Stimulated activated CD8-positive, alpha-beta memory T cell treated with anti-CD3 and anti-CD28 coated beads, Interleukin-7, amount 100 ng/mL, for 24 hours (primary cell): ENCODE measurements at places on chromosomes 7 and 10.

DNA sequence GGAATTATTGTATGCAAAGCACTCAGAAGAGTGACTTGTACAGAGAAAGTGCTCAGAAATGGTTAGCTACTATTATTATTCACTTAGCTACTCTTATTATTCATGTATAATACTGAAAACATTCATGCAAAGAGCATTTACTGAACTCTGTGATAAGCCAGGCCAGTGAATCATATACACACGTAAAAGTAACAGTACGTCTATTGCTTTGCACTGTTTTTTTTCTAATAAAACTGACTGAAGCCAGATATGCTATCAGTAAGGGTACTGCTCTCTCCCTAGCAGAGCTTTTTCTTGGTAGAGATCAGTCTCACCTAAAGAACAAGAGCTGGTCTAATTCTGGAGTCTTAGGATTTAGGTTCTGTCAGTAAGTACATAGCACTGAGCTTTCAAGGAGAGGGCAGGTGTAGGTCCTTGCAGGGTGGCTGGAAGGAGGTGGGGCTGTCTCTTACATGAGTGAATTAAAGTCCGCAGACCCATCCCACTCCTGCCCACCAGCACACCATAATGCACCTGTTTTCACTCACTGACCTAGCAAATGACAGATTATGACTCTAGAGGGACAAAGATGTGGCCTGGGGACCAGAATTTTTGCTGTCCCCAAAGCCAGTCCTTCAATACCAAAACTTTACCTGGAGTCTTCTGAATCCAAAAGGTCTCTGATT, 145.9 kb downstream of the ARID5B start:
- DNase-seq, result no peak

DNA sequence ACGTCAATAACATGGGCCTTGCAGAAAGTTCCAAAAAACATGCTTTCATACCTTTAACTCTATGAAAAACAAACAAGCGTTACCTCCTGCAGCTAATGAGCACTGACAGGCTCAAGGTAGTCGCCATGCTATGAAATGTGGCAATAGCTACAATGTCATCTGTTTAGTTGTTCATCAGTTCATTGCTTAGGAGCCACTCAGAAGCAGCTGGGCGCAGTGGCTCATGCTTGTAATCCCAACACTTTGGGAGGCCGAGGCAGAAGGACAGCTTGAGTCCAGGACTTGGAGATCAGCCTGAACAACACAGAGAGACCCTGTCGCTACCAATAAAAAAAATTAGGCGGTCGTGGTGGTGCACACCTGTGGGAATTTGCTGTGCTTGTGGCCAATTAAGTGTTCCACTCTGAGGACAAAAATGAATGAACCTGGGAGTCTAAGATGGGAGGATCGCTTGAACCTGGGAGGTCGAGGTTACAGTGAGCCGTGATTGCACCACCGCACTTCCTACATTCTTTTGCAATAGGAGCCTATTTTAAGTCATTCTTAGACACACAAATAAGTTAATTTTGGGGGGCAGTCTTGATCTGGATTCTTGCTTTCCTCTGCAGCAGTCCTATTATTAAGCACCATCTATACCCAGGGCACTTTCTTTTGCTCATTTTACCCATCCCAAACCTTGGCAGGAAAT, 276.2 kb upstream of the KLF14 start:
- DNase-seq, result no peak

- DNase-seq, result no peak
Measured at GRCh38 chr10:12999849-13000248, 1.7 kb downstream of the CCDC3 start.

- DNase-seq, result no peak
Measured at GRCh38 chr7:45295222-45295621, 137.6 kb downstream of the RAMP3 start.

- no peak for DNase-seq
Measured at GRCh38 chr7:25314094-25314730, 85.9 kb upstream of the NPVF start.

GRCh38 chr7:102416406-102416805, 17.0 kb upstream of the ORAI2 start:
- no peak for DNase-seq

GRCh38 chr10:75137533-75138438, 26.3 kb downstream of the SAMD8 start:
- no peak for DNase-seq

DNA sequence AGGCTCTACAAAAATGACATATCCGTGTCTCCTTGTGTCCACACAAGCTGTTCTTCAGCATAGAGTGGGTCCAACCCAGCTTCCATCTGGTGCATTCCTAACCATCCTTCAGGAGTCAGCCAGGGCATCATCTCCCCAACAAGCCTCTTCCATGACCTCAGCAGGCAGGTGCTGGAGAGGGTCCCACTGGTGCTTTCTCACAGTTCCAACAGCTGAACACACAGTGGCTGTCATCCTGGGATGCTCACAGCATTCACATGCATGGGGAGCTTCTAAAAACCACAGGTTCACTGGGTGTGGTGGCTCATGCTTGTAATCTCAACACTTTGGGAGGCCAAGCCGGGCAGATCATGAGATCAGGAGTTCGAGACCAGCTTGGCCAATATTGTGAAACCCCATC, 6.4 kb upstream of the CYP3A4 start:
- no peak for DNase-seq

DNA sequence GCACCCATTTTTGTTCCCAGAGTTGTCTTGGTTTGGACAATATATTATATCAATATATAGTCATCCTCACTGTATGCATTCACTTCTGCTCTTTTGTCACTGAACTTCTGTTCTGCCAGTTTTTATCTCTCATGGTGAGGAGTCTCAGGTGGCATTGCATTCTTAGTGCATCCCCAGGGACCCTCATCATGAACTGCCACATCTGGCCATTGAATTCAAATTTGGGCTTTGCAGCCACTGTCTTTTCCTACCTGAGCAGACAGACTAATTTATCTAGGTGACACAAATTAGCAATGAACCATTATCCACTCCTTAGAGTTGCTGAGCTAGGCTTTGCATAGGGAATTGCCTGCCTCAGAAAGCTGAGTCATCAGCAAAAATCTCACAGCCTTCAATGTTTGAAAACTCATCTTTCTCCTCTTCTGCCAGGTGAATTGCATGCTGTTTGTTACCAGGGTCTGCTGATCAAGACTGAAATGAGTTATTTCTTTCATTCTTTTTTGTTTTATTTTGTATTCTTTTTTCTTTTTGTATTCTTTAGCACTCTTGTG, 316.8 kb upstream of the MTPN start:
- DNase-seq, result no peak

- DNase-seq, result no peak
Measured at GRCh38 chr7:116692401-116693308, 20.7 kb downstream of the MET start.

GRCh38 chr7:120981888-120982615, 6.5 kb upstream of the CPED1 start:
- no peak for DNase-seq

DNA sequence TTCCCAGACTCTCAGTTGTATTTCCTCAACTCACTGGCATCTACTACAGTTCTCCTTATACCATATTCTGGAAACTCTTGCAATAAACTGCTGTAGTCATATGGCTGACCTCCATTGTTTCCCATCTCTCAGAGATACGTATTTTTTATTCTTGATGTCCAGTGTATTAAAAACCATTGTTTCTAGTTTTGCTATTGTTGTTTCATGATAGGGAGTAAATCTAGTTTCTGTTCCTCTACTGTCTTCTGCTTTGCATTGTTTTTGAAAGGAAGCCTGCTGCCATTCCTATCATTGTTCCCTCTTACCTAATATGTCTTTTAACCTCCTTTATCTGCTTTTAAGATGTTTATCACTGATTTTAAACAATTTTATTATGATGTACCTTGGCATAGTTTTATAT, 255.0 kb downstream of the ADK start:
- no peak for DNase-seq

GRCh38 chr10:75191821-75192568, 18.6 kb upstream of the VDAC2 start:
- DNase-seq, result no peak

DNA sequence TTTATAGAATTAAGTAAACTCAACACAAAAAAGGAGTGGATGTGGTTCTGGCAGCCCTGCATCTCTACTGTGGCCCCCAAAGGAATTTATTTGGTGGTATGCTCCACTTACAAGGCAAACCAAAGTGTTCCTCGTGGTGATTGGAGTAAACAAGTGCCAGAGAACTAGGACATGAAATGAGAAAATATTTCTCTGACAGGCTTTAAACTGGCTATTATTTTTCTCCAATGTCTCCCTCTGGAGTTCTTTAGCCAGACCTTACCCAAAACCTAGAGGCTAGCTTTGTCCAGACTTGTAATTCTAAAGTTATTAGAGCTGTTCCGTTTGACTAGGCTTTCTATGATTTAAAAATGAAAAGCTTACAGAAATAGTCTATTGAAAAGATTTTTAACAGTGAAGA, 990.1 kb downstream of the CNTNAP2 start:
- no peak for DNase-seq

- DNase-seq, result no peak
Measured at GRCh38 chr7:44707558-44708230, 41.0 kb upstream of the ZMIZ2 start.

- no peak for DNase-seq
Measured at GRCh38 chr7:21902240-21902639, 43.5 kb downstream of the CDCA7L start.

- DNase-seq, result no peak
Measured at GRCh38 chr7:158606129-158606528, 18.5 kb upstream of the PTPRN2 start.

DNA sequence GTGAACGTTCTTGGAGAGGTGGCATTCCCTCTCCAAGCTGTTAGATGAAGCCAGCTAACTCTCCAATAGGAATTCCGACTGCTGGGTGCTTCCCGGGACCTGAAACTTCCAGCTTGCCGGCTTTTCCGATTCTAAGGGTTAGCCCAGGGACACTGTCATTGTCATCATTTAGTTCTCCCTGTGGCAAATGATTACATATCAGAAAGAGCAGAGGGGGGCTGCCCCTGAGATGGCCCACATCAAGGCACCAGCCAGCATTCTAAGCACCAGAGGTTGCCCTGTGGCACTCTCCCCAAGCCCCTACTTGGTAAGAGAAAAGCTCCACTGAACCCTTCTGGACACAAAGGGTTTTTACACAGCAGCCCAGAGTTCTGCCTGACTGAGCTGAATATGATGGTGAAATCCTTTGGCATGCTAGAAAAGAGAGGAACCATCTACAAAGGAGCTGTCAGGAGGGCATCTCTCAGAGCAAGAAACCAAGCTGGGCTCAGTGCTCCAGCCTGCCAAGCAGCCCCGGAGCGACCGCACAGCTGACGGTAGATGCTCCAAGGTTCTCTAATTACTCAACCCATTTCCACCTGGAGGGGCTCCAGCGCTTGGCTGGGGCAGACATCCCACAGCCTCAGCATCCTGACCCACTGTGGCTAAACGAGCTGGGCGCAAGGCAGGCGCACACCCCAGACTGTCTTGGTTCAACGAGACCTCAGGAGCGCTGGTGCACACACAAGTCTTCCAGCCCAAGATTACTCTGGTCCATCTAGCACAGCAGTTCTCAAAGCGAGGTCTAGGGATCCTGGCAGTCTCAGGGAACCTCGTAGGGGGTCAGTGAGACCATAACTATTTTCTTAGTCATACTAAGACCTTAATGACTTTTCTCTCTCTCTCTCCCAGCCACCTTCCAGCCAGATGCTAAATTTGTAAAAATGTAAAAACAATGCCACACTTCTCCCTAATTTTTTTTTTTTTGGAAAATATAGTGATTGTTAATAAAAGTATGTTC, 160.5 kb downstream of the GFRA1 start:
- no peak for DNase-seq

DNA sequence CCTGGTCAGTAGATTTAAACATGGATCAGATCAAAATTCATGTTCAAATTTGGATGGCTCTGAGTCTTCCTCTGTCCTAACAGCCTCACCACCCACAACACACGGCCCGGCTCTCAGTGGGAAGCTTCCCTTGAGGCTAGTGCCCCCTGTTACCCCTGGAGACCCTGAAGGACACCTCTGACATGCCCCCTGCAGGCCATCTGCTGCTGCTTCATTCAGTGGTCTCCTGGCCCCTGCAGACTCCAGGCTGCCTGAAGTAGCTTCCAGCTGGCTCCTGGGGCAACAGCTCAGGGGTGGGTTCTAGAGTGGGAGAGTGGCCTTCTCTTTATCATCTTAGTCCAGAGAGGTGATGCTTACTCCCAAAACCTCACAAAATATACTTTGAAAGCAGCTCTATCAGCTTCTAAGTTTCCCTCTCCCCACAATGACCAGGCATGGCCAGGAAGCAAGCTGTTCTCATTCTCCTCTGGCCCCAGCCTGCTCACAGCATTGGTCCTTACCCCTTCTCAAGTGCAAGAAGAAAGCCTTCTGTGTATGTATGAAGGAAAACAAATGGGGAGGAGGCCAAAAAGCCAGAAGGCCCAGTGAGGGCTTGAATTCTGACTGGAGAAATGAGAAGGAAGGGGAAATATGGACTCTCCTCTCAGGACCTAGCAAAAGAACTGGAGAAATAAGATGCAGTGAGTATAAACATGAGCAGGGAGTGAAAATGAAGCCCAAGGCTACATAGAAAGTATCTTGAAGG, 189.6 kb upstream of the INHBA start:
- DNase-seq, result no peak

DNA sequence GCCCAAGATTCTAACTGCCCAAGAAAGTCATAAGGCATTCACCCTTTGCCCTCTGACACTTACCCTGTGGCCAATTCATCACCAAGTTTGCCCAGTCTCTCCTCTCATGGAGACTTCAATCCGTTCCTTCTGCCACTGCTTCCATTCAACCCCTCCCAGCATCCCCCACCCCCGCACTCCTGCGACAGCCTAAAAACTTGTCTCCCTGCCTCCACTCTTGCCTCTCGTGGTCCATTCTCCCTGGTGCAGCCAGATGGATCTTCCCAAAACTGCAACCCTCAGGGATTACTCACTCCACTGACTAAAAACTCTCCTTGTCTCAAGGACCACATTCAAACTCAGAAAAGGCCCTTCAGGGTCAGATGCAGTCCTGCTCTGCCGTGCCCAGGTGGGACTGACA, 32.3 kb upstream of the PLXNA4 start:
- no peak for DNase-seq

DNA sequence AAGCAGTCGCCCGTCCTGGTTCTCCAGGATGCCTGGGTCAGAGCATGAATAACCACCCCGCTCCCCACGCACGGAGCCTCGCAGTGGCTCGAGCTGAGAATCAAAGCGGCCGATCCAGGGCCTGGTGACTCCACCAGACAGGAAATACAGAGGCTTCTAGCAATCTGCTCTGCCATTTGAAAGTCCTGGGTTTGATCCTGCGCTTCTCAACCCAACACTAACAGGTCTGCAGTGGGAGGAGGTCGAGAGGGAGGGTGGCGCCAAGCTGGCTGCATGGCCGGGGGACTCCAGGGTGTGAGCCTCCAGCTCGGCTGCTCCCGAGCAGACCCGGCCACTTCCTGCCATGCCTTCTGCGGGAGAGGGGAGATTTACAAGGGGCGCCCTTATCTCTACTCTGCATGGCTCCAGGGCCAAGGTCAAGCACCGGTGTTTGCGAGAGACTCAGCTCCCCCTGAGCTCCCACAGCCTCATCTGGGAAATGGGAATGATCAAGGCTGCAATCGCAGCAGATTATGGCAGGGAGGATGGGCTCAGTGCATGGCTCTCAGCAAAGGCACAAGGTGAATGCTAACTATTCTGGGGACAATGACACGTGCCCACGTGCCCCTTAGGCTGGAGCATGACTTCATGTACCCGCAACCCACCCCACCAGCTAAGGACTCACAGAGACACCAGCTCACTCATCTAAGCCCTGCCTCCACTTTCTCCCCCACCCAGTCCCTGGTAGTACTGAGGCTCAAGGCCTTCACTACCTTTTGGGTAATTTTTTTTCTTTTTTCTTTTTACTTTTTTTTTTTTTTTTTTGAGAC, 73.9 kb upstream of the TNRC18 start:
- DNase-seq, result no peak

- DNase-seq, result no peak
Measured at GRCh38 chr10:86443936-86444335, 77.3 kb upstream of the GRID1 start.
